Activated CD4-positive, alpha-beta T cell treated with anti-CD3 and anti-CD28 coated beads, Interleukin-2, amount 10 ng/mL, durations not matched to agents 7 days and 5 days (primary cell): ENCODE measurements at places on chromosomes 11 and 22. TPM values are rescaled to one million over a fixed set of nuclear protein-coding genes. Genes with fewer than 3 reads are reported as not detected.

TREH gene
- total RNA-seq, result not detected

FOLR1 gene
- total RNA-seq, result not detected

UPB1 gene
- 0.67 TPM for total RNA-seq

SCGB1D2 gene
- not detected for total RNA-seq

LARGE2 gene
- total RNA-seq, result 0.40 TPM

SYT7 gene
- total RNA-seq, result not detected

PGM2L1 gene
- 9.9 TPM for total RNA-seq
